T-helper 2 cell treated with Interferon-gamma antibody and Interleukin-4, amounts not matched to agents 5 μg/mL and 100 μg/mL, for 36 hours (primary cell): ENCODE measurements at places on chromosomes 7 and 10.

- no peak for DNase-seq
Measured at GRCh38 chr10:67666416-67667034, 29.5 kb downstream of the CTNNA3 start.

DNA sequence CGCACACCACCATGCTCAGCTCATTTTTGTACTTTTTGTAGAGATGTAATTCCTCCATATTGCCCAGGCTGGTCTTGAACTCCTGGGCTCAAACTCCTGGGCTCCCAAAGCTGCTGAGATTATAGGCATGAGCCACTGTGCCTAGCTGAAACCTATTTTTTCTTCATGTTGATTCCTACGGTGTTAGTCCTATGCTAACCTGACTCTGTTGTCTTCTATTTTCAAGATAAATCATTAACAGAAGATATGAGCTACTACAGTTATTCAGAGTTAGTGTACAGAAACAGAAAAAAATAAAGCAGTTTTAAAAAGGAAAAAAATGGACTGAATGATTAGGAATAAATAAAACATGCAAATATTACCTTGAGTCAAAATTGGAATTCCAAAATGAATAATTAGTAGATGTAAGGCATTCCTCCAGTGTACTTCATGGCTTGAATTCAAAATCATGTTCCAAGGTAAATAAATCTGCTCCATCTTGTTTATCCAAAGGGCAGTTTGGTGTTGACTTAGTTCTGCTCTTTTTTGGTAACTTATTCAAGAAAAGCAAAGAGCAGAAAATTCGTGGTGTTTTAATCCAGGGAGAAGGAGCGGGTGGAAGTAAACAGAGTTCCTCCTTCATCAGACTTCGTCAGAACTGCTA lies 185.8 kb downstream of the CACNB2 start:
- DNase-seq = no peak

DNA sequence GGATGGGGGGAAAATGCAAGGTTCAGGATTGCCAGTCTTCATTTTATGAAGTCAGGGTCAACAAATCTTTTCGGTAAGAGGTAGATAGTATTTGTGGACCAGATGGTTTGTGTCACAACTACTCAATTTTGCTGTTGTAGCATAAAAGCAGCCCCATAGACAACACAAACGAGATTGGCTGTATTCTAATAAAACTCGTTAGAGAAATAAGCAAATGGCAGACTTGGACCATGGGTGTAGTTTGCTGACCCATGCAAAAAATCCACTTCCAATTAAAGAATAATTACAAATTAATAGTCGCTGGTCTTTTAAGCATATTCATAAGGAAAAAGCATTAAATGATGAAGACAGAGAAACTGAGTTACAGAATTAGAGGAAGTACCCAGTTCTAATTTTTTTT lies 247.1 kb downstream of the CRPPA start:
- DNase-seq = no peak

- DNase-seq = no peak
Measured at GRCh38 chr10:119449760-119450461, 92.6 kb downstream of the RGS10 start.

DNA sequence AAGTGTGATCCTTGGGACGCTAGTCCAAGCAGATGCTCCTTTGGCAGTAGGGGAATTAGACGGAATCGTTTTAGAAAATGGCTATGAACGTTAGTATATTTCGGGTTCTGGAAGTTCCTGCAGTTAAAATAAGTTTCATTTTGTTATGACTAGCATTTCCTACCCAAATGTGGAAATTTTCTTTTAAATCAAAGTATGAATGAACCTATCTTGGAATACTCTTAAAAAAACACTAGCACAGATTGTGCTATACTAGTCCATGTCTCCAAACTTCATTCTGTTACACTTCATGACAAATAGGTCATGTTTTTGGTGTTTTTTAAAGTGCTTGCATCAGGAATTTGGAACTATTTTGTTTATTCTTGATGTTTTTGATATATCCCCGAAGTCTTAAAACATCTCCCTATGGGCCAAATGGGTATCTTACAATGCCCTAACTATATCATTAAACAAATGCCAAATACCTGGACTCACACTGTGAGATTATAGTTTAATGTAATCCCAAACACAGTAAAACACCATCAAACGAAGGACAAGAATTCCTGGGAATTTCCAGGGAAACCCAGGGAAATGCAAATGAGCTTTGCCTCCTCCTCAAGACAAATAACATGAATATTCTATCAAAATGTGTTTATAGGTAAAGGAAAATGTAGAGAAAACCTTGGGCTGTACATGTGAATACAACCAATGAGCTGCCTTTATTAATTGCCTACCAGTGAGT lies 75.9 kb upstream of the PTPRZ1 start:
- no peak for DNase-seq

DNA sequence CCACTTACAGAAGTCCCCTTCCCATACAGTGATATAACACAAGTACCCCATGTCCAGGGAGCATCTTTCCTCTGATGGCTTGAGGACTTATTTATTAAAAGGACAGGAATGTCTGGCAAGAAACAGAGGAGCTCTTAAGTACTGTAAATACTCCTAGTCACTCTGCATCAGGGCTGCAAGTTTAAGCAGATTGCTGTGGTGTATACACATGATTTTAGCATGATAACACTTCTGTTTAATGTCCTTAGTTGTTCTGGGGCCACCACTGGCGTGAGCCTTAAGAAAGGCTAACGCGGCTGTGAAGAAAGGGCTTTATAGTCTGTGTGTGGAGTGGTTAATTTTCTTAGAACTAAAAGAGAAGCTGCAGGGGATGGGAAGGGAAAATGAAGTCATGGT lies 65.7 kb downstream of the GBF1 start:
- DNase-seq = no peak

GRCh38 chr10:12699258-12699700 lies 302.2 kb downstream of the CCDC3 start:
- DNase-seq = no peak

GRCh38 chr10:22317076-22317370 lies 835 bp downstream of the COMMD3 start:
- DNase-seq = no peak

DNA sequence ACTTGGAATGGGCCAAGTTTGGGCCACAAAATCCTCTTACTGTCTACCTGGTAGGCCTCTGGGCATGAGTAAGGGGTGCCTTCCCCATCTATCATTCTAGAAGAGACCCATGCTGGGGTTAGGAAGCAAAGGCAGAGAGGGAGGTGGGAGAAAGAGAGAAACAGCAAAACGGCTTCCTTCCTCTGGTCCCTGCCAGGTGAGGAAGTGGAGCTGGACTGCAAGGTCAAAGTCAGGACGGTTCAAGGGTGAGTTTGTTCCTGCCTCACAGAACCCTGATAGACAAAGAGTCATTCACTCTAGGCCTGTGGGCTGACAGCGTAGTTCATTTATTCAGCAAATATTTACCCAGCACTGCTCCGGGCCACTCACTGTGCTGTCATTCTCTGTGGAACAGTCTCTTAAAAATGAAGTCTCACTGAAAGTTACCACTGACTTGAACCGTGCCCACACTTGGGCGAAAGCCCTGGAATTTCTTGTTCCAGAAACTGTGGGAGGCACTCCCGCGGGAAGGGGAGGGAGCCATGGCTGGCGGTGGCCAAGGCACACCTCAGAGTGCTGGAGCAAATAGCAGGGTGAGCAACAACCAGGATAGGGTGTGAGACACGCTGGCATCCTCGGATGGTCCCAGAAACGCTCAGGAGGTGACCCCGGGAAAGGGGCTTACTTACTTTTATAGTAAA lies 26.2 kb upstream of the ECHDC3 start:
- no peak for DNase-seq

GRCh38 chr7:102122026-102122425 lies 164.6 kb upstream of the SH2B2 start:
- DNase-seq = no peak

- DNase-seq = no peak
Measured at GRCh38 chr7:150970424-150970823, 7.7 kb downstream of the KCNH2 start.

DNA sequence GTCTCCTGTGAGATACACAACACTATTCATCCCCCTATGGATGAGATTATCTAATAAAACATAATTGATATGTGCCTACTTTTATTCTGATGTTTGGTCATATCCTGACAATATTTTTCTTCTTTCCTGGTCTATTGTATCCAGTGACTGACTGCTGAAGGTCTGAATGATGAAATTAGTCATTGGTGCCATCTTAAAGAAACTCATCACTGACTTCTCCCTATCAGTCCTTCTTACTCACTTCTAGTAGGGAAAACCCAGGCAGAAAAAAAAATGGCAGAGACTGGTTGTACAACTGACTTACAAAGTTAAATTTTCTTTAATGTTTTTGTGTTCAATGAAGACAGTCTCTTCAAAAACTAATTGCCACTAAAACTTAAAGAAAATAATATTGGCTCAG lies 377.4 kb downstream of the HTR7 start:
- no peak for DNase-seq

GRCh38 chr7:16365177-16365576 lies 56.2 kb downstream of the CRPPA start:
- no peak for DNase-seq

DNA sequence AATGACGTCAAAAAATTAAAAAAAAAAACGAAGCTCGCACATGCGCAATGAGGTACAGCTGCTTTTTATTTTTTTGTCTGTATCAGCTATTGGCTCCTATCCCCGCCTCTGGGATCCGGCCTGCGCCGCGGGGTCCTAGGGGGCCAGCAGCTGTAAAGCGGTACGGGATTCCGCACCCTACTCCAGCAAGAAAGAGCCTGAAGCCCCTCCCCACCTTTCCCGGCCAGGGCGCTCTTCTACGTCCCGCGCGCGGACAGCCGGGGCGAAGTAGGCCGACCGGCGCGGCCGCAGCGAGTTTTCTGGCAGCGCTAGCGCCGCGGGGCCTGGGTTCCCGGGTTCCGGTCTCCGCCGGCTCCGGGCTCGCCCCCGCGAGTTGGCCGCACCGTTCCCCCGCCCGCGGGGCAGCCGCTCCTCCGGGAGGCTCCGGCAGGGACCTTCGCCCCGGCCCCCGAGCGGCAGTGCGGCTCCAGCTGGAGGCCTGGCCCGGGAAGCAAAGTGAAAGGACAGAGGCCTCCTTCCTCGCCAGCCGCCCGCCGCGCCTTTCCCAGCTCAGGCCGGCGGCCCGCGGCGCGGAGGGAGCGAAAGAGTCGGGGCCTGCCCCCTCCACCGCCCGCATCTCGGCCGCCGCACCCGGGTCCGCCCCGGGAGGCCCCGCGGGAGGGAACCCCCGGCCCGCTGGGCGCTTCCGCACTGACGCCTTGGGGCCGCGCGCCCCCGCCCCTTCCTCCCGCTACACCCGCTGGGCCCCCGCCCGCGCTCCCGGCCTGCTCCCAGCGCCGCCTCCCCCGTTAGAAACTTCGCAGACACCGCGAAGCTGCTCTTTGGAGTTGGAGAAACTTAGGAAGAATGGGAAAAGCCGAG lies 4.7 kb upstream of the SPAG6 start:
- peak; percentile 74 for DNase-seq

DNA sequence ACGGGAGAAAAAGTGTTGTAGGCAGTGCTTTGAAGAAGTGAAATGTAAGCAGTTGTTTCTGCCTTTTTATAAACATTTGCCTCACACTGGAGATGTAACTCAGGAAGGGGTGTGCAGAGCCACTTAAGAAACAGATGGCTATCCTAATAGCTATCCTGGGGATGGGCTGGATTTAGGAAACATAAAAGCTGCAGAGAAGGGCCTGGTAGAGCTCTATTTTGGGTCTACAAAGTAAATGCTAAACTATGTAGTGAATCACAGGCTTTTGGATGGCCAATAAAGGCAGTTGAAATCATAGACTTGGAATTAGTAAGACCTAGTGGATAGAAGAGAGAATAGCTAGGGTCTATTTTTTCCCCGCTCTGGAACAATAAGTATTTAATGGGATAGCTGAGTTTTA lies 79.9 kb upstream of the AGR3 start:
- DNase-seq = no peak

GRCh38 chr7:79664884-79665676 lies 211.6 kb upstream of the MAGI2 start:
- no peak for DNase-seq

GRCh38 chr10:29622382-29622922 lies 12.3 kb downstream of the SVIL start:
- DNase-seq = no peak

GRCh38 chr10:79161557-79161956 lies 92.8 kb downstream of the ZMIZ1 start:
- no peak for DNase-seq

DNA sequence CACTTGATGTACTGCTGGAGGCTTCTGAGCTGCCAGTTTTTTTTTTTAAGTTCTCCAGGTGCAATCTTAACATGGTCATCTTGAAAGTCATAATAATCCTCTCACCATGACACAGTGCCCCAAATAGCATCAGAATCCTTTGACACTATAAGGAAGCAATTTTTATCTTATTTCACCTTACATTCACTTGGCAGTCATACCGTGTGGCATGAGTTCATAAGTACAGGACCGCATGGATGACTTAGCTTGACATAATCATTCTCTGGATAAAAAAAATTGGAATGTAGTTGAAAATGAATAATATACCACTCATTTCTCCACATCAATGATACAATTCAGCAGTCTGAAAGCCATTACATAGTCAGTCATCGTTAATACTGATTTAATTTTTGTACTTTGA lies 25.6 kb upstream of the TMEM196 start:
- no peak for DNase-seq

GRCh38 chr10:94370501-94370900 lies 7.8 kb upstream of the NOC3L start:
- no peak for DNase-seq

DNA sequence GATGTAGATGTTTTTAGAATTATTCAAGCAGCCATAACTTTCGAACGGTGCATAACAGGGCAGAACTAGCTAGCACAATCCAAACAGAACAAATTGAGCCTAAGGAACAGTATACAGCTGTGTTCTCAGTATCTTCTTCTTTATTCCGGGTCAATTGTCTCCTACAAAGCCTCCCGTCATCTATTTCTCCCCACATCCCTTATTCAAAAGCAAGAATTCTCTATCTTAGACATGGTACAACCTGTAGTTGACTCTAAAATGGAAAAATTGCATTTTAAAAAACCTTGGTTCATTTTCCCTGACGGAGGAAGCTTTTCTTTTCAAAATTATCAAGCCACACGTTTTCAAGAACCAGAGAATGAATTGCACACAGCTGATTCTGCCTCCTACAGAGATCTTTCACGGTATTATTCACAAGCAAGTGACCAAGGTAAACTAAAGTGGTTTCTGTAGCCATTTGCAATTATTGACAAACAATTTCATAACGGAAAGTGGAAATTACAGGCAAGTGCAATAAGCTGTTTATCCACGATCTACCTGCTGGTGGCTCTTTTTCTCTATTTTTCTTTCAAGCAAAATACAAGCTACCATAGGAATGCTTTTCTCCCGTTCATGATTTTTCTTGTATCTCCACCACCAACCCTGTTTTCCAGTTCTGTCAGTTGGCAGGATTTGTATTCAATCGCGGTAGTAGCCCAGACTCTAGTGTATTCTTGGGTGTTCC lies 2.3 kb downstream of the GRM8 start:
- DNase-seq = no peak

DNA sequence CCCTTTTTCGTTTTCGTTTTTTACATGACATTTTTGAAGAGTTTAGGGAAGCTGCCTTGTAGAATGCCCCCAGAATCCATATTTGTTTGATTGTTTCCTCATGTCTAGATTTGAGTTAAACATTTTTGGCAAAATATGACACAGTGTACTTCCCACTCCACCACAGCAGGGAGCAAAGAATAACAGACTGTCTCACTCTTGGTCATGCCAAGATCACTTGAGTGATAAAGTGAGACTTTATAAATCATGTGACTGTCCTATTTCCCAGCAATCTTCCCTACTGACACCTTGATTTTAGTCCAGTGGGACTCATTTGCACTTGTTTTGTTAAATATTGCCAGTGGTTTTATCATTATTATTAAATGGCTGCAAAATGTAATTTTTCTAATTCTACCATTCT lies 44.4 kb upstream of the USP6NL start:
- DNase-seq = no peak
